ENCODE measurements at places on chromosomes 2 and 18. TPM values are rescaled to one million over a fixed set of nuclear protein-coding genes. Genes with fewer than 3 reads are reported as not detected.

UGT1A1 gene
- 386 TPM for polyA plus RNA-seq

DNA sequence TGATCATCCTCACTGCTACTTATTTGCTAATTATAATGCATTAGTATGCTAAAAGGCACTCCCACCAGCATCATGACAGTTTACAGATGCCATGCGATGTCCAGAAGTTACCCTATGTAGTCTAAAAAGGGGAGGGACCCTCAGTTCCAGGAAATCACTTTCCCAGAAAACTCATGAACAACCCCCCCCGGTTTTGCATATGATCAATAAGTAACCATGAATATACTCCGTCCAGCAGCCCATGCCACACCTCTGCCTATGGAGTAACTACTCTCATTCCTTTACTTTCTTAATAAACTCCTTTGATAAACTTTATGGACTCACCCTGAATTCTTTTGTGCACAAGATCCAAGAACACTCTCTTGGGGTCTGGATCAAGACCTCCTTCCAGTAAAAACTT is 86.8 kb downstream of the MALT1 start:
- no peak overlapping the region for H3K4me3 ChIP-seq
- no peaks in the 10 kb centered on the region for H3K36me3 ChIP-seq
- peaks cover 4% of the 10 kb centered on the region for H3K4me1 ChIP-seq
- DNase-seq: no peak
- no peaks in the 10 kb centered on the region for H3K27me3 ChIP-seq

C2orf76 gene
- polyA plus RNA-seq: 3.9 TPM

DNA sequence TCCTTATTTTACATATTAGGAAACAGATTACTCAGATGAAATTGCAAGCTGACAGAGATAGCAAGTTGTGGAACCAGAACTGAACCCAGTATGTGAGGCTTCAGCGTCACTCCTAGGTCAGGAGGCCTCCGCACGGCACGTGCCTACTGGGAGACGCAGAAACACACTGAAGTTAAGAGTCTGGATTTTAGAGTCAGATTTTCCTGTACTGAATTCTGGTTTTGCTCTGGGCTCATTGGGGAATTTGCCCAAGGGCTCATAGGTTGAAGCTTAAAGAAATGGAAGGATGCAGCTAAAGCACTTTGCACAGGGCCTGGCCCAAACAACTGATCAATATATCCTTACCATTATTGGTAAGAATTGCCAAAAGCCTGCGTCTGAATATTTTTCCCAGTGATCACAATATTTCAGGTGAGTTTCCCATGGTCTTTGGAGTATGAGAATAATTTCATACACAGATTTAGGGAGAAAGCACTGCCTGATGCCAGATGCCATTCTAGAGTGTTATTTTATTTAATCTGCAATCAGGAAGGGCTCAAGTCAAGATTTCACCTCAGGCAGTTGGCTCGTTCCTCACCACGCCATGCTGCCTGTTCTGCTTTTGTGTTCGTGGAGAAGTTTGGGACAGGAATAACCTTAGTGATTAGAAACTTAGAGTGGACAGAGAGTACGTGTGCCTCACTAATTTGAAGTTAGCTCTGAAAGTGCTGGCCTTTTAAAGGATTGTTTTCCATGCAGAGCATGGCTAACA is 331.9 kb downstream of the MYCN start:
- H3K36me3 ChIP-seq: no peaks in the 10 kb centered on the region
- no peak for DNase-seq
- no peaks in the 10 kb centered on the region for H3K4me1 ChIP-seq

- no peak overlapping the region for H3K4me3 ChIP-seq
- no peak for DNase-seq
- H3K4me1 ChIP-seq: no peaks in the 10 kb centered on the region
- no peaks in the 10 kb centered on the region for H3K27me3 ChIP-seq
Observed at GRCh38 chr18:75897386-75897785, 469.9 kb upstream of the SMIM21 start.

DNA sequence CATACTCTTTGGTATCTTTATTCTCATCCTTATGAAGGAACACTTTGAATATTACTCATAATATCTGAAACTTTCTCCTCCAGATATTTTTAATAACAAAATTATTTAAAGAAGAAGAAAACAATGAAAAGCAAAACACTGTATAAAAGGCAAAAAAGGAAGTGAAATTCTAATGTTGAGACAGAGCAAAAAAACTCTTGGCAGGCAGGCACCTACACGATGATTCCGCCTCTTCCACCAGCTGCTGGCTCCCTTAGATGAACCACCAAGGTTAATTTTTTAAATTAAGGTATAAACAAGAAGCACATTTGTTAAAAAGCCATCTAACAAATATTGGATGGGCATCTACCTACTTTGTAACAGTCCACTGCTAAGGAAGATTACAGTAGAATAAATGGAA is 434.7 kb downstream of the EPHA4 start:
- no peak overlapping the region for H3K4me3 ChIP-seq
- no peaks in the 10 kb centered on the region for H3K27me3 ChIP-seq
- no peak for DNase-seq
- H3K4me1 ChIP-seq: no peaks in the 10 kb centered on the region
- H3K36me3 ChIP-seq: no peaks in the 10 kb centered on the region

DNA sequence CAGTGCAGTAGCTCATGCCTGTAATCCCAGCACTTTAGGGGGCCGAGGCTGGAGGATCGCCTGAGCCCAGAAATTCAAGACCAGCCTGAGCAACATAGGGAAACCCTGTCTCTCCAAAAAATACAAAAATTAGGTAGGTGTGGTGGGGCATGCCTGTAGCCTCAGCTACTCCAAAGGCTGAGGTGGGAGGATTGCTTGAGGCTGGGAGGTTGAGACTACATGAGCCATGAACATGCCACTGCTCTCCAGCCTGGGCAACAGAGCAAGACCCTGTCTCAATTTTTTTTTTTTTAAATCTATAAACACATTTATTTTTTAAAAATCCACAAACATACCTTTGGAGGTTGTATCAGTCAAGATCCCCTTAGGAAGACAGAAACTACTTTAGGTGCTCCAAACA is 326.3 kb downstream of the EPHA4 start:
- no peak overlapping the region for H3K4me3 ChIP-seq
- no peaks in the 10 kb centered on the region for H3K27me3 ChIP-seq
- H3K27ac ChIP-seq: no peak overlapping the region
- H3K4me1 ChIP-seq: no peaks in the 10 kb centered on the region
- no peak for DNase-seq
- H3K36me3 ChIP-seq: no peaks in the 10 kb centered on the region

DNA sequence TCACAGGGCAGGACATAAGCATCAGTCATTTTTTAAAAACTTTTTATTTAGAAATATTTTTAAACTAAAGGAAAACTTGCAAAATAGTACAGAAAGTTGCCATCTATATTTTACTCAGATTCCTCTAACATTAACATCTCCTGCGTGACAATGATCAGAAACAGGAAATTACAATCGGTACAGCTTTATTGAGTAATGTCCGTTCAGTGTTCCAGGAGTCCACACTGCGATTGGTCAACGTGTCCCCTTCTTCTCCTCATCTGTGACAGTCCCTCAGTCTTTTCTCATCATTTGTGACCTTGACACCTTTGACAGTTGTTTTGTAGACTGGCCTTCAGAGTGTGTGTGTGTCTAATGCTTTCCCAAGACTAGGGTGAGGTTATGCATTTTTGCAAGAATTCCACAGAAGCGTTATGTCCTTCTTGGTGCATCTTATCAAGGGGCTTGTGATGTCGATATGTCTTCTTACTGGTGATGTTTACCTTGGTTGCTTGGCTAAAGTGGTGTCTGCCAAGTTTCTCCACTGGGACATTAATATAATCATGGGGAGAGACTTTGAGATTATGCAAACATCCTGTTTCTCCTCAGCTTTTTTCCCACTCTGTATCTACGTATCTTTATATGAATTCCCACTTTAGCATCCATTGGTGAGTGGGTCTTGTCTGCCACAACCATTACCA is 21.4 kb upstream of the TMEM177 start:
- no peaks in the 10 kb centered on the region for H3K27me3 ChIP-seq
- no peak for DNase-seq
- H3K4me1 ChIP-seq: no peaks in the 10 kb centered on the region
- no peak overlapping the region for H3K4me3 ChIP-seq
- no peak overlapping the region for H3K27ac ChIP-seq

GRCh38 chr2:161775971-161776370 is 151.8 kb downstream of the SLC4A10 start:
- H3K27me3 ChIP-seq: no peaks in the 10 kb centered on the region
- H3K4me3 ChIP-seq: no peak overlapping the region
- DNase-seq: no peak
- H3K4me1 ChIP-seq: no peaks in the 10 kb centered on the region

SCYGR4 gene
- polyA plus RNA-seq: not detected

XDH gene
- polyA plus RNA-seq: 6.8 TPM

DNA sequence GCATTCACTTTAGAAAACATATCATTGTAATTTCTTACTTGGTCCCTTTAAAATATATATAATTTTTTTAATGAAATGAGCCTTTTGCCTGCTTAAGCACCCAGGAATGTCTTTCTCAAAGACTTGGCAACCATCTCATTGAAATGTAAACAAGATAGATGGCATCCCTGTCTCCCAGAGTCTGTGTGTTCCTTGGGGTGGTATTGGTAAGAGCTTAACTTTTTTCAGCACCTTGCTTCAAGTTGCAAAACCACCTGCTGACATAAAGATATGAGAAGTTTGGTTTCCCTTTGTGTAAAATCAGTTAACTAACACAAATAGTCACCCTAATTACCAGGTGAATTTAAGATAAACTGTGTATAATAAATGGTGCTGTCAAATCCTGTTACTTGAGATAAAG is 266.9 kb downstream of the DSC3 start:
- no peak overlapping the region for H3K27ac ChIP-seq
- H3K4me3 ChIP-seq: no peak overlapping the region
- no peak for DNase-seq
- H3K36me3 ChIP-seq: no peaks in the 10 kb centered on the region
- no peaks in the 10 kb centered on the region for H3K4me1 ChIP-seq

NAT8 gene
- 67.5 TPM for polyA plus RNA-seq

GRCh38 chr2:225842939-225843338 is 443.4 kb downstream of the NYAP2 start:
- no peaks in the 10 kb centered on the region for H3K4me1 ChIP-seq
- no peaks in the 10 kb centered on the region for H3K36me3 ChIP-seq
- H3K27ac ChIP-seq: no peak overlapping the region
- no peaks in the 10 kb centered on the region for H3K27me3 ChIP-seq
- no peak overlapping the region for H3K4me3 ChIP-seq

PDCD1 gene
- 0.20 TPM for polyA plus RNA-seq

SLC5A7 gene
- polyA plus RNA-seq: not detected

GRCh38 chr2:101630224-101630949 is 67.1 kb upstream of the MAP4K4 start:
- DNase-seq: no peak
- H3K36me3 ChIP-seq: no peaks in the 10 kb centered on the region
- peaks cover 6% of the 10 kb centered on the region for H3K4me1 ChIP-seq
- no peaks in the 10 kb centered on the region for H3K27me3 ChIP-seq

- H3K27me3 ChIP-seq: no peaks in the 10 kb centered on the region
- no peak for DNase-seq
- H3K36me3 ChIP-seq: no peaks in the 10 kb centered on the region
- peaks cover 5% of the 10 kb centered on the region for H3K4me1 ChIP-seq
- H3K4me3 ChIP-seq: no peak overlapping the region
Observed at GRCh38 chr2:9310377-9310776, 103.8 kb downstream of the ASAP2 start.

- no peaks in the 10 kb centered on the region for H3K27me3 ChIP-seq
- H3K4me1 ChIP-seq: no peaks in the 10 kb centered on the region
- H3K36me3 ChIP-seq: no peaks in the 10 kb centered on the region
- DNase-seq: no peak
- H3K4me3 ChIP-seq: no peak overlapping the region
- no peak overlapping the region for H3K27ac ChIP-seq
Observed at GRCh38 chr2:152062125-152063091, 36.4 kb downstream of the CACNB4 start.

ALPI gene
- 0.02 TPM for polyA plus RNA-seq

TEX44 gene
- polyA plus RNA-seq: not detected

All from liver (tissue), 10 donors.